ENCODE measurements at places on chromosomes 1 and 21.

- DNase-seq, result no peak
These were observed 14.4 kb downstream of the SLC5A9 start for GRCh38 chr1:48236716-48237470.

GRCh38 chr1:242212401-242212800 lies 213.5 kb upstream of the MAP1LC3C start:
- no peak for DNase-seq

DNA sequence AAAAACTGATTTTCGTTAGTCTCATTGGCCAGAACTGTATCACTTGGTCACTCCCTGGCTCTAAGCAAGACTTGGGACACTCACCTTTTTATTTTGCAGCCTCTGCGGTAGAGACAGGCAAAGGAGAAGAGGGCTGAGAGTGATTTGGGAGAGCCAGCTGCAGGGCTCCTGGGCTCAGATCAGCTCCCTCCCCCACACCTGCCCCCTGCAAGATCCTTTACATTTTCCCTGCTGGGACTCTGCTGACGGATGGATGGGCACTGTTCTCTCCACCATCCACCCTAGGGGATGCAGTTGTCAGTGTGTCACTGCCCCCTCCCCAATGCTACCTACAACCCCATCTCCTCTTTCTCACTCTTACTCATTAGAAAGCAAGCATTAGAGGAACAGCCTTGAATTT lies 301.1 kb upstream of the KAZN start:
- DNase-seq, result no peak

DNA sequence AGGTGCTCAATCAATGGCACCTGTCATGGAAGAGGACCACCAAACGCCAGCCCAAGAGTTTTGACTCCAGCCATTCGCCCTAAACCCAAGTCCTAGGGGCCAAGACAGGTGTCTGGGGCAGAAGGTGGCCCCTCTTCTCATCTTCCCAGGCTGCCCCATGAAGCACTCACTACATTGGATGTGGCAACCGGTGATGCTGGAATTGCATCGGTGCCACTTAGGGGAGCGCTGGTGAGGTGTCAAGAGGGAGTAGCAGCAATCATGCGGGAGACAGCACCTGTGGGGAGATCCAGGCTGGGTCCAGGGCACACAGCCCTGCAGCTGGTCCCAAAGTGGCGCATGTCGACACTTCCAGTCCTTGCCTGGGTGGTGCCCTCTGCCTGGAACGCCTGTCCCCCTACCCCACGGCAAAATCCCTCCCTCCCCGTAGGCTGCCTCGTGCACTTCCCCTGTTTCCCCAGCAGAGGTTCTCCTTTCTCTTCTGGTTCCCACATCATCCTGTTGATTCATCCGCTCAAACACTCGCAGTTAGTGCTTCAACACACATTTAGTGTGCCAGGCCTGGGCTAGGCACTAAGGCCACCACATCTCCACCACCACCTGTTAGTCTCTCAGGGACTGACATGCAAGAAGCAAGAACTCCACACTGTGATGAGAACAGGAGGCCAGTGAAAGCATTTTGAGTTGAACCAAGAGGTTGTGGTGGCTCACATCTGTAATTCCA lies 18.5 kb downstream of the PLA2G2D start:
- no peak for DNase-seq

GRCh38 chr1:33738976-33739375 lies 124.9 kb upstream of the HMGB4 start:
- no peak for DNase-seq

GRCh38 chr1:86828024-86828423 lies 85.9 kb downstream of the SELENOF start:
- DNase-seq, result no peak

DNA sequence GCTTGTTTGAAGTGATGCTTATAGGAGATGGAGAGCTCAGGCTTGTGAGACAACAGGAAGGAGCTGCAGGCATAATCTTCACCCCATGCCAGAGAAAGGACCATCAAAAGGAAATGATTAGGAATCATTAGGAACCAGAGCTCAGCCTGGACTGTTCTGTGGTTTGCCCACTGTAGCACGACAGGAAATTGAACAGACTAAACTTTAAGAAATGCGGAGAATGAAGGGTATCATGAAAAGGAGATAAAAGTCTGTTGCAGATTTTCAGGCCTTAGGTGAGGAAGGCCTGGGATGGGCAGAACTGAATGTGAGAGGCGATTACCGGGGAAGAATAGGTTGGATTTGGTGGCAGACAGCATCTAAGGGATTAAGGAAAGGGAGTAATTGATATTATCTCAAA lies 292.0 kb upstream of the PLXNA2 start:
- DNase-seq, result no peak

DNA sequence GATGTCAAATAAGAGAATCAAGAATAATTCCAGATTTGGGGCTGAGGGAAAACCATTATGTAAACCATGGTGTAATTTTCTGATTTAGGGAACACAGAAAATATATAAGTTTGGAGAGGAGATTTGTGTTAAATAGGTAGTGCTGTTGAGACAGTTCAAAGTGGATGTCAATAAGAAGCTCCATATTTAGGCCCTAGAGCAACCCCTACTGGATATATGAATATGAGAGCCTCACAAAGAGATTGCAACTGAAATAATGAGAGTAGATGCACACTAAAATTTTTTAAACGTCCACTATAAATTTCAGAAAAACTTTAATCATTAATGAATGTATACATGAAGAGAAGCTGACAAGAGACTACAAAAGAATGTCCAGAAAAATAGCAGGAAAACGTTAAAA lies 1447.8 kb upstream of the PRMT6 start:
- DNase-seq, result peak; percentile 5

Measured in amniotic stem cell (primary cell).